ENCODE measurements at places on chromosomes 2 and 18.

GRCh38 chr2:240886023-240886565 is 9.9 kb downstream of the MAB21L4 start:
- no peak for DNase-seq

GRCh38 chr2:96584017-96584416 is 47.5 kb downstream of the ARID5A start:
- DNase-seq, result no peak

- no peak for DNase-seq
Observed at GRCh38 chr2:130150181-130151144, 5.6 kb upstream of the CCDC74B start.

DNA sequence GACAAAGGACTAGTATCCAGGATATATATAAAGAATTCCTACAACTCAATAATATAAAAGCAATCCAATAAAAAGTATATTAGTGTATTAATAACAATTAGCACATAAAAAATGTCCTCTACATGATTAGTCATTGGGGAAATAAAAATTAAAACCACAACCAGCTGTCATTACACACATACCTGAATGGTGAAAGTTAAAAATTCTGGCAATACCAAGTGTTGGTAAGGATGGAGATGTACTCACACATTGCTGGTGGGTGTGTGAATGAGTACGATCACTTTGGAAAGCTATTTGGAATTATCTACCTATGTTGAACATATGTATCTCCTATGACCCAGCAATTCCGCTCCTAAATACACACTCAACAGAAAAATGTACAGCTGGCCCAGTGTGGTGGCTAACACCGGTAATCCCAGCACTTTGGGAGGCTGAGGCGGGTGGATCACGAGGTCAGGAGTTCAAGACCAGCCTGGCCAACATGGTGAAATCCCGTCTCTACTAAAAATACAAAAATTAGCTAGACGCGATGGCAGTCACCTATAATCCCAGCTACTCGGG is 14.3 kb upstream of the NOL10 start:
- DNase-seq, result no peak

GRCh38 chr18:64330161-64330560 is 181.3 kb upstream of the LINC00305 start:
- no peak for DNase-seq

DNA sequence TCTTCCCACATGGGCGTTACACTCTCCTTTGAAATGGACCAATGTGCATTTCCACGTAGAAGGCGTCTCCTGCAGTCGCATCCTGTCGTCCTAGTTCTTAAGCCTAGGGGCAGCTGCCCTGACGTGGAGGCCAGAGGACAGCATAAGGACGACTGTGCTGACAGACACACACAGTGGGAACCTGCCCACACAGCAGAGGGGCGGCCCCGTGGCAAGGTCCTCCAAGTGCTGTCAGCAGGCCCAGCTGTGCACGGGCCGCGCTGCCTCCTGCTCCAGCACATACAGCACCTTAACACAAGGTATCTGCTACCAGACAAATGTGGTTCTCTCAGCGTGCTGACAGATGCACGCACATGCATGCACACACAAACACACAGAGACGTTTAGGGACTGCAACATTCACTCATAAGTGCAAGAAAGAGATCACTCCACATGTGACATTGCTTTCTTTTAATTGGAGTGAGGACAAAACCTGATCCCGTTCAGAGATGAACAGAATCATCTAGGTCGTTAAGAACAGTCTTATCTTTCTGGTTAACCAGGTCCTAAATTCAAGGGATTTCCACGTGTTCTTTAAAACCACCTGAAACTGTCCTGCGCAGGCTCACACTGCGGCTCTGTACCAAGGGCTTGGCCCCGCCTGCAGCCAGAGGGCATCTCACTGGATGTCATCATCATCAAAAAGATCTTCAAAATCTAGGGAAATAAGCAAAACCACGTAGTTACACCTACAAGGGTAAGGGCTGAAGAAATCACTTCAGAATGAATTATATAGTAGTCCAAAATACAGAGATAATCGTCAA is 5.5 kb downstream of the COPS9 start:
- DNase-seq, result no peak

DNA sequence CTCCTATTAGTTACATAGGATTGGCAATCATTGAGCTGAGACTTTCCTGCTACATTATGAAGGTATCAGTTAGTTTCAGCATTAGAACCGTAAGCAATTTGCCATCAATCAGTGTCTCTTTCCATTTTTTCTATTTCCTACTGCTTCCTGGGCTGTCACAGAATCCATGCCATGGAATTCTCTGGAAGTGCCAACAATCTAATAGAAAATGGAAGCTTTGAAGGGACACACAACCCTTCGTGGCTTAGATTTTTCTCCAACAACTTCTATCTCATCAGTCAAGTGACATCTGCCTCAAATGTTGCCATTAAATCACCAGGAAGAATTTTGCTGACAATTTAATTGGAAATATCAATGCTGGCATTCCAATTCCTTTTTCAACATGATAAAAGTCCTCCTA is 183.5 kb upstream of the PARD3B start:
- DNase-seq, result no peak
